ENCODE measurements at places on chromosomes 6 and 20.

- DNase-seq: no peak
These were observed 30.0 kb upstream of the AKIRIN2 start for GRCh38 chr6:87731818-87732661.

DNA sequence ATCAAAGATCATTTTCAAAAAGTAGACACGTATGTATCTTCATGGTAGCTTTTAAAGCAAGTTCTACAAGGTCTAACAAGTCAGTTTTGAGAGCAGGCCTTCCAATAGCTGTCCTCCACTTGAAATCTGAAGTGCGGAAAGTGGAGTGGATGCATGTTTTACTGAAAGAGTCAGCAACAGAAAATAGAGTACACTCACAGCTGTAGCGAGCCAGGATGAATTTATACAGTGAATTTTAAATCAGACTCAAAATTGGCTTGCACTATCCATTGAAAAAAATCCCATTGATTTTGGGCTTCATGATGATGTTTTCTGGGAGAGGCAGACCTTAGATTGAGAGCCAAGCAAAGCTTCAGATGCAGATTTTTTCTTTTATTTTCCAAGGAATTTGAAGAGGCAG is 80.6 kb downstream of the GJA10 start:
- DNase-seq: no peak

DNA sequence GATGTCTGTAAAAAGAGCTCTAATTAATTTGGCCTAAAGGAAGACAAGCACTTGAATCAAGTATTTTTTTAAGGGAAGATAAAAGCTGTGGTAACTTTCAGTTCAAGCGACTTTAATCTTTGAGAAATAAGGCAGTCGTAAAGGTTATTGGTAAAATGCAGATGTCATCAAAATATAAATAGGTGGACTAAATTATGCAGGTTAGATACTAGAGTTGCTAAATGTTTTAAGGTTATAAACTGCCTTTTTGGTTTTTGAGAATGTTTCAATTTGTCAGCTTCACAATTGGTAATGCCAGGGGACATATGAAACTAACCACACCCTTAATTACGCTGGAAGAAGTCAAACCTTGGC is 159.5 kb upstream of the OLIG3 start:
- no peak for DNase-seq

DNA sequence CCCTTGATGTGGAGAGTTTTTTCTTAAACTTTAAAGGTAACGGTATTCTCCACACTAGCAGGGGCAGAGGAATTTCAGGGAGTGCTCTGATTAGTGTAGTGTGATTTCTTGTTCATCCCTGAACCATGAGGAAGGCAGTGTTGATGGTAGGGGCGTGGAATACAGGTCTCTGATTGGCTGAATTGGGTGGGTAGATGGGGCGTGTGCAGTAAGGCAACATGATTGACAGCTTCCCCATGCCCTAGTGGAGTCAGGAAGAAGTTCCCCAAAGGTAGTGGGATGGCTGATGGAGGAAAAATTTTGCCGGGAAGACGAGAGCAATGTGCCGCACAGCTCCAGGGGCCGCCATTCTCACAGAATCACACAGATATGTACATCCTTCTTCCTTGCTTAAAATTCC is 97.4 kb upstream of the SALL4 start:
- DNase-seq: no peak

GRCh38 chr6:24867104-24867703 is 68.5 kb upstream of the ARMH2 start:
- DNase-seq: no peak

GRCh38 chr6:165854061-165854862 is 191.2 kb upstream of the PDE10A start:
- DNase-seq: no peak

GRCh38 chr20:16747291-16747811 is 807 bp upstream of the OTOR start:
- no peak for DNase-seq

DNA sequence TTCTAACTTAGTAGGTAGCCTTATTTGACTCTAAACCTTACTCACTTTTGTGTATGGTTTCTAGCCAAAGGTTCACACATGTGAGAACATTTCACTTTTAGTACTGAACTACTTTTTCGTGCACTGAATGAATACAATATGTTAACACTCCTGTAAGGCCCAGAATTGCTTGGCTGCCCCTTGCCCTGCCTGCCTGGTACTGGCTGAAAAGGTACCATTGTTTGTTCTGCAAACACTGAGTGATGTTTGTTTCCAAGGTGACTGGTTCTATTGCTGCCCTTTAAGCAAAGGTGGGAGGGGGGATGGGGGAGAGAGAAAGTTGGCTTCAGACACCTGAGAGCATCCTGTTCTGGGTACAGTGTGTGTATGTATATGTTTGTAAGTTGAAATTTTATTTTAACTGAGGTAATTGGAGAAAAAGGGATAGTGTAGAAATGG is 31.2 kb downstream of the RREB1 start:
- no peak for DNase-seq

GRCh38 chr6:77368660-77369313 is 94.5 kb downstream of the HTR1B start:
- no peak for DNase-seq

All from esophagus squamous epithelium (tissue), 5 donors.